T-helper 1 cell (primary cell): ENCODE measurements at places on chromosomes 7 and 10.

DNA sequence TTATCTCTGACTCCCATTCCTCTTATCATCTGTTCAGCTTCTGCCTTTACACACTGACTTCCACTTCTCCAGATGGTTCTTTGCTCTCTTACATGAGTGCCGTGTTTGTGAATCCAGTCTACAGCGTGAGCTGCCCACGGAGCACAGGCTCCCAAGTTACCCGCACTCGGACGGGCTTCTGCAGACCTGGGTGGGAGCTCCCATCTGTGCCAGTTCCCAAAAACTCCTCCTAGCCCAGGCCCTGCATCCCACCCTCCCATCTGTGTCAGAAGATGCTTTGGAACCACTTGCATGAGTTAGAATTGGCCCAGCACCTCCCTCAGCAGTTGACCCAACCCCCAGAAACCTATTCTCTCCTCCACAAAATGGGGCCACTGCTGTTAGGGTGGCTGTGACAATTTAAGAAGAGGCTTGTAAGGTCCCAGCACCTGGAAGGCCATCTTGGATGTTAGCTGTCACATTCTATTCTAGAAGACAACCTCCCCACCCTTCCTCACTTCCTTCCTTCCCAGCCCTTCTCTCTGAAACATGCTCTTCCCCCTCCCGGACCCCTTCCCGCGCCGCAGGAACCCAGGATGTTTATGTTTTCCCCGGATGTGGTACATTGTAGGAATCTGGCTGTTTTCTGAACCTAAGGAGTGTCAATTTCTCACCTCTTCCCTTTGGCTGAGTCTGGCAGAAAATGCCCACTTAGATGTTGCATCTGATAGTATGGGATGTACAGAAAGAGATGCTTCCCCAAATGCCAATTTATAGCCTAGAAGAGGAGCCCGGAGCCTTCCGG is 79.2 kb downstream of the CCDC3 start:
- DNase-seq, result no peak

DNA sequence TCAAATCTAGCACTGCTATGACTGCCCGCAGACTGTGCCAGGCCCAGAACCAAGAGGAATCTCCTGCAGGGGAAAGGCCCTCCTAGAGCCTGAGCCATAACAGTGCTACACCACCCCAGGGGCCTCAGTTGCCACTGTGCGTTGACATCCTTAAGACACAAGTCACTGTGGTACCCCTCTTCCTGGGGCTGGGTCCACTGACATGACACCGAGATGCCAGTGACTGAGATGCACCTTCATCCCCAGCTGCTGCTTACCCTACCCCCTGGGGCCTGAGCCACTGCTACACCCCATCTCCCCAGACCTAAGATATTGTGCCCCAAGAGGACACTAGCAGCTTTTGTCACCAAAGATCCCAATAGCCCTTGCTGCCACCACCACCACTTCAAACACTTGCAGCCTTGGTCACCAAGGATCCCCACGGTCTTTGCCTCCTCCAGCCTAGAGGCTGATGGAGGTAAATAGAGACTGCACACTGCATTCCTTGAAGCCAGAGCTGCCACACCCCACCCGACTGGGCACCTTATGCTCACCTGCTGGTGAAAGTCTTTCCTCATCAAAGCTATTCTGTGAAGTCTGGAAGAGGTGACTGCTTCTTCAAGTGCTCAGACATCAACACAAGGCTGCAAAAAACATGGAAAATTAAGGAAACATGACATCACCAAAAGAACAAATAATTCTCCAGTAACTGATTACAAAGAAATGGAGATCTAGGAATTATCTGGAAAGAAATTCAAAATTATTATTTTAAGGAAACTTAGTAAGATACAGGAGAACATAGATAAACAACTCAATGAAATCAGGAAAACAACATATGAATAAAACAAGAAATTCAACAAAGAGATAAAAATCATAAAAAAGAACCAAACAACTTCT is 40.4 kb upstream of the SHH start:
- no peak for DNase-seq

GRCh38 chr10:124416733-124417132 is 2.0 kb downstream of the OAT start:
- no peak for DNase-seq

GRCh38 chr7:110519851-110520250 is 571.1 kb upstream of the LRRN3 start:
- DNase-seq, result no peak

DNA sequence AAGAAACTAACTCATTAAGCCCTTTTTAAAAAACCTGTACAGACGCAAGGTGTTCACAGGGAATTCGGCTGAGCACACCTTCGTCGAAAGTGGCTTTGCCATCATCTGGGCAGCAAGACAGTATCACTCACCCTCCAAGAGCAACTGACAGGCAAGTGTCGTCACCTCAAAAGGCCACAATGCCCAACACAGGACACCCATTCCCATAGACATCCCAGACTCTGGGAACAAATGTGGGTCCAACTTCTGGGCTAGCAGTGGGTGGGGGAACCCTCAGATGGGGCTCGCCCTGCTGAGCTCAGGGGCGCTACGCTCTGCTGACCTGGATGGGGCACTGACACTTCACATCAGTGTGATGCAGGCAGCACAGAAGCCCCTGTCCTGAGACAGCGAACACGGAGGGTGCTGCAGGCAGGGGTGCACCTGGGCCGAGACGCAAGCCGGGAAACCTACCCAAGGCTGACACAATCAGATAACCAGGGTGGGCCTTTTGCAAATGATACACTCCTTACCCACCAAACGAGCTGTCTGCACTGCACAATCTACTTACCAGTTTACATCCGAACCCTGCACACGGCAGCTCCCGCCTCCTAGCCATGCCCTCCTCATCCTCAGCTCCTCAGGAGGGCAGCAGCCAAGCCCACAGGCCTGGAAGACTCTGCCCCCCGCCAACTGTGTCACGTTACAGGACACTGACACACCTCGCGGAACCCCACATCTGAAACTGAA is 1.7 kb downstream of the DIP2C start:
- no peak for DNase-seq

GRCh38 chr7:35734001-35734483 is 39.1 kb upstream of the HERPUD2 start:
- DNase-seq, result no peak

DNA sequence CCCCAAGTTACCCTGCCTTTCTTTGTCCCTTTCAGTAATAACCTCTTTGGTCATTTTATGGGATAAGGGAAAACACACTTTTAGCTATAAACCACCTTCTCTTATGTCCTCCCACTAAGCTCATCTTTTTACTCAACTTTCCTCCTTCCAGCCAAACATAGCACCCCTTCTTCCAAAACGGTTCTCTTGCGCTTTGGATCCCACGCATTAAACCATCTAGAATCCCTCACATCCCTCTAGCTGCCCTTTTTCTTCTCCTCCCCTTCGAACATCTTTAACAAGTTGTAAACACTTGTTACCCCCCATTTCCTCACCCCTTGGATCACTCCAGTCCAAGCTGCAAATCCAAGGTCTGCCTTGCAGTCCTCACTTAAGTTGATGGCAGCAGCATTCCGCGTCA is 13.4 kb downstream of the WAPL start:
- DNase-seq, result no peak

- DNase-seq, result no peak
Measured at GRCh38 chr10:74587109-74587854, 239.1 kb upstream of the KAT6B start.

DNA sequence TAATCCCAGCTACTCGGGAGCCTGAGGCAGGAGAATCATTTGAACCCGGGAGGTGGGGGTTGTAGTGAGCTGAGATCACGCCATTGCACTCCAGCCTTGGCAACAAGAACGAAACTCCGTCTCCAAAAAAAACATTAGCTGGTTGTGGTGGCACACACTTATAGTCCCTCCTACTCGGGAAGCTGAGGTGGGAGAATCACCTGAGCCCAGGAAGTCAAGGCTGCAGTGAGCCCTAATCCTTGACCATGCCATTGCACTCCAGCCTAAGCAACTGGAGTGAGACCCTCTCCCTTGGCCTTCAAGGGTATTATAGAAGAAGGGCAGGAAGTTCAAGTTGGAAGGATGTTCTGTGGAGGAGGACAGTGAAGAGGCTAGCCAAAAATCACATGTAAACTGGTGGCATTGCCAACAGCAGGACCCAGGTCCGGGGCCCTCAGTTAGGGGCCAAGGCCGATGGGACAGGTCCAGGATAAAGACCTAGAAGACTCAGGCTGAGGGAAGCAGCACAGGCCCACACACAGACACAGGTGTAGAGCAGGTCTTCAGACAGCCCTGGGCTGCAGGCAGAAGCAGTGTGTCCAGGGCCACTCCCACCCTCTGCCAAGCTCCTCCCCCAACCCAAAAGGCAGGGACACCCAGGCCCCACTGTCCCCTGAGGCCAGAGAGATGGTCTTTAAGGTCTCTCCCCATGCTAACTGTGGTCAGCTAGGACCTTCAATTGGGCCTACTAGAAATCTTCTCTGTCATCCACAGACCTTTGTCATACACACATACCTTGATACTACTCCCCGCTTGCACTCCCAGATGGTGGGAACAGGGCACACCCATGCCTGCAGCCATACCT is 8.4 kb upstream of the SAMD8 start:
- DNase-seq, result no peak

GRCh38 chr7:31027161-31027965 is 24.7 kb upstream of the ADCYAP1R1 start:
- DNase-seq, result no peak

GRCh38 chr7:15905251-15906040 is 219.0 kb upstream of the MEOX2 start:
- no peak for DNase-seq

DNA sequence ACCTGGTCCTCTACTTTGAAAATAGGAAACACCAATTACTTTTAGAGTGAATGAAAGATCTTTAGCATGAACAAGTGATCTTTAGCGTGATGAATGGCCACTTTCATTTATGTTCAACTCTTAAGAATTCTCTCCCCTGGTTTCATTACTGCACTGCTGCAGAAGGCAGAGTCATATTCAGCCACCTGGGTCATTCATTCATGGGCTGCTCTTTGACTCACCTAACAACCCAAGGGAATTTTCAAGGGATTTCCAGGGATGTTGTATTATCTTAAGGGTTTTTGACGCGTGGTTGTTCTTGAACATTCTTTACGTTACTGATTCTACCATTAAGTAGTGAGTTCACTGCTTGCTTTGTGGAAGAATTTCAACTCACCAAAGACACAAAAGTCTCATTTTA is 87.3 kb upstream of the STK17A start:
- DNase-seq, result no peak

GRCh38 chr7:78185149-78185745 is 386.7 kb downstream of the PHTF2 start:
- DNase-seq, result no peak

DNA sequence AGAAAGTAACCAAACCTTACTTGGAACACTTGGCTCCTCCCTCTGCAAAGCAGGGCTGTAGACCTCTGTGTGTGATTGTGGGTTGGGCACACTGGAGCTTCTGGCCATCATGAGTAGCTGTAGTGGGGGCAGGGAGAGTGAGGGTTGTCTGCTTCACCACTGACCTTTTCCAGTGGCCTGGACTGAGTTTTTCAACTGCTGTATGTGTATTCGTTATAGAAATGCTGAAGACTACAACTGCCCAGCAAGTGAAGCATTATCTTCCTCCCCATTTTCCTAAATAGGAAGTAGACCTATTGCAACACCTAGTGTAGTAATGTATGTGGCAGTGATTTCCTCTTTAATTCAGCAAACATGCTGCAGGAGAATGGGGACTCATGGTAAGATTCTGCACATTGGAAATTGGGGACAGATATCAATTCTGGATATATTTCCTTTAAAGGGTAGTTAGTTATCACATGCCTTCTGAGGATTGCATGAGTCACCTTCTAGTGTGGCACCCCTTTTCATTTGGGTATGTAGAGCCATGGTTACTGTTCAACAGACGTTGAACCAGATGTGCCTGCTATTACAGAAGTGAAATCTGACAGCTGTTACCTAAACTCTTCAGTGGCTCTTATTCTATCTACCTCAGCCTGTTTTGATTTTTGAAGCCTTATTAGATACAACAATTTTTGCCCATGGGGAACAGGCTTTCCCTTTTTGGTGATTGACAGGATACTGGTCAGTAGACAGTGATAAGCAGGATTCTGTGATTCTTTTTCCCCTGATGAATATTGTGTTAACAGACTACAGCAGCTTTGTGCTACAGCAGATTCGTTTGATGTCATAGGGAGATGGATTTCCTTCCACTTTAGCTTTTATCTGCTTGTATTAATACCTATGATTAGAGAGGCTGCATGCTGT is 130.9 kb downstream of the SND1 start:
- DNase-seq, result no peak

DNA sequence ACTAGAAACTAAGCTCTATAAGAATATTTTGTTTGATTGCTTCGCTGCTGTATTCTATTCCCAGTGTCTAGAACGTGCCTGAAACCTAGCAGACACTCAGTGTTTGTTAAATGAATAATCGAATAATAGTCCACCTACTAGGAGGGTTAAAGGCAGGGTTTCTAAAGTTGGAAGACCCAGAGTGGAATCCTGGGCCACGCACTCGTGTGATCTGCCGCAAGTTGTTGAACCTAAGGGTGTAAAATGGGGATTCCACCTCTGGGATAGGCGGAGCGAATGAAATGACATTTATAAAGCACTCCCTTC is 702 bp upstream of the AGFG2 start:
- no peak for DNase-seq

GRCh38 chr7:99617192-99617781 is 541 bp downstream of the ZSCAN25 start:
- no peak for DNase-seq

DNA sequence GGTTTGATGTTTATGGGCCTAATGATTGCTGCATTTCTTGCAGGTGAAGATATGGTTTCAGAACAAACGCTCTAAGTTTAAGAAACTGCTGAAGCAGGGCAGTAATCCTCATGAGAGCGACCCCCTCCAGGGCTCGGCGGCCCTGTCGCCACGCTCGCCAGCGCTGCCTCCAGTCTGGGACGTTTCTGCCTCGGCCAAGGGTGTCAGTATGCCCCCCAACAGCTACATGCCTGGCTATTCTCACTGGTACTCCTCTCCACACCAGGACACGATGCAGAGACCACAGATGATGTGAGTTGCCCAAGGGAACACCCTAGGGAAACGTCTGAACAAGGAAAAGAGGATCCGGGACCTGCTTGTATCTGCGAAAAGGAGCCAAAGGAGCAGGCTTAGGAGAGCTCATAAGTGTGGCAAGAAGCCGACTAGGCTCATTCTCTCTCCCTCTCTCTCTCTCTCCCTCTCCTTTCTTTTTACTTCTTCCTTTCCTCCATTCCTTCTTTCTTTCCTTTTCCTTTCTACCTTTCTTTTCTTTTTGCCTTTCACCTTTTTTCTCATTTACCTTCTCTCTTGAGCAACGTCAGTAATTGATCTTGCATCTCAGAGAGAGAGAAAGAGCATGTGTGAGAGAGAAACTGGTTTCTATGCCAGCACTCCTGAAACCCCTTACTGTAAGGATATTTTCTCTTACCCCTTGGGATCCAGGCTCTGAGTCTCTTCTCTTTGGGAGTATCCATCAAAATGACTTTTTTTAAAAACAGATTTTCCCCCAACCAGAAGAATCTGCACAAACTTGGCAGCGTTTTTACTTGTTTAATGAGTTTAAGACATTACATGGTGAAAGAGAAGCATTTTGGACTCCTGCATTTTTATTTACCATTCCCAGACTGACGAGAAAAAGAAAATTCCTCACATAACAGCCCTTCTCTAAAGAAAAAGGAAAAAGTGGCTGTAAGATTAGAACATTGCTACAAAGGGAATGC is 4.7 kb downstream of the DLX6 start:
- DNase-seq, result no peak

- no peak for DNase-seq
Measured at GRCh38 chr7:6613706-6614105, 1.7 kb upstream of the ZNF853 start.
